SIG-M5 (cell line): ENCODE measurements at places on chromosomes 1 and 21.

- no peak for DNase-seq
These were observed 7.8 kb downstream of the PODN start for GRCh38 chr1:53069663-53070327.

GRCh38 chr1:53899708-53900107 lies 5.7 kb downstream of the DIO1 start:
- DNase-seq, result no peak

DNA sequence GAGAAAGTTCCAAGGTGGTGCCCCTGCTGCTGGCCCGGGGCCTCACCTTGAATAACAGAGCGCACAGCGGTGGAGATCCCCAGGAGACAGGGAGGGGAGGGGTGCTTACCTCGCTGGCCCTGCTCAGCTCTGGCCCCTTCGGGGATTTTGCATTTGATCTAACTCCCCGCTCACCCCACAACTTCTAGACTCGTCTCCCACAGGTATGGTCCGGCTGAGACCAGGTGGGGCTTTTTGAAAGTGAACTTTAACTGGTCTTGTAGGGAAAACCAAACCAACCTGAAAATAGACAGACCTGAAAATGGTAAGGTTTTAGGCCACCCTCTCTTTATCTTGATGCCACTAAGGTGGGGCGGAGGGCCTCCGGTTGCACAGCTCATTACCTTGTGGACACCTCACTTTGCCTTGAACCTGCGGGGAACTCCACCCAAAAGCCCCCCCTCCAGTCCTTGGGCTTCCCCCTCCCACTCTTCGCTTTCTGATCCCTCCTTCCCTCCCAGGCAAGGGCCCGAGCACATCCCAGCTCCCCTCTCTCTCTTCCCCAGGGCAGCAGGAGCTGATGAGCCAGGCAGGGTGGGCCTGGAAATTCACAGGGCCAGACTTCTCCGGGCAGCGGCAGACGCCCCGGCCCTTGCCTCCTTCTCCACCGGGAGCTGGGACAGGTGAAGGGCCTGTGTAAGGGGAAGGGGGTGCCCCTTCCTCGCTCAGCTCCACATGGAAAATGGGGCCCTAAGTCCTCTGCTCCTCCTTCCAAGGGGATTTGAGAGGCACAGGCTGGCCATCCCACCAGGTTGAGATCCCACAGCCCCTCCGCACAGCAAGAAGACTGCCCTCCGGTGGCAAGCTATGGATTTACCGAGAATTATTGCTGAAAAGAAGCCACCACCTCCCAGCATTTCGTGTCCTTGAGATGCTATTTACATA lies 16.1 kb downstream of the TNFRSF8 start:
- DNase-seq, result no peak

DNA sequence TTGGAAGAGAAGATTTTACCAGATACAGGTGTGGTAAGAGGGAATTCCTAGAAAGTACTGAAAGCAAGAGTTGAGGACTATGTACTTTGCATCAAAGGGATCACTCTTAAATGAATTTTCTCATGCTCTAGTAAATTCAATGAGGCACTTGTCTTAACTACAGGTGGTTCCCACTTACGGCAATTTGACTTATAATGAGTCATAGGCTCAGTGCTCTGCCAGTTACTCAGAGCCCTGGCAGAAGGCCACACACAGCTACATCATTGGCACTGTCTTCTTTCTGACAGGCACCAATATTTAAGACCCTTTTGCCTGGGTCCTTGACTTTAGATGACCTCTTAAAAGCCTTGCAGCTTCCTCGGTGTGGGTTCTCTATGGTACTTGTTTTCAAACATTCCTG lies 15.9 kb upstream of the ADAMTS5 start:
- DNase-seq, result no peak

DNA sequence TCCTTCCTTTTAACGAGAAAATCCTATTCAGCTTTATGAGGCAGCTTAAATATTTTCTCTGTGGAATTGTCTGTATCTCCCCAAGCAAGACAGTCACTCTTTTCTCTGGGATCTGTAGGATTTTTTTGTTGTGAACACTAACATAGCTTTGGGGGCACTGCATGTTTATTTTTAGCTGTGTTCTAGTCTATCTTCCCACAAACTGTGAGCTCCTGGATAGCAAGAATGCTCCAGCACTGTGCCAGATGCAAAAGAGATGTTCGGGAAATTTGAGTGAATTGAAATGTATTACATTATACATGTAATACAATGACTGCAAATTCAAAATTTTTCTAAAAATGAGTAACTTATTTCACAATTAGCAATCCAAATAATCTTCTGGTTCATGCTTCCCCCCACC lies 282.2 kb downstream of the PLPP3 start:
- DNase-seq, result no peak

GRCh38 chr1:154962156-154962749 lies 671 bp upstream of the PYGO2 start:
- DNase-seq, result no peak

- no peak for DNase-seq
These were observed 42.1 kb downstream of the NRIP1 start for GRCh38 chr21:15022608-15023261.

- no peak for DNase-seq
These were observed 12.3 kb downstream of the IGSF21 start for GRCh38 chr1:18119771-18120377.

DNA sequence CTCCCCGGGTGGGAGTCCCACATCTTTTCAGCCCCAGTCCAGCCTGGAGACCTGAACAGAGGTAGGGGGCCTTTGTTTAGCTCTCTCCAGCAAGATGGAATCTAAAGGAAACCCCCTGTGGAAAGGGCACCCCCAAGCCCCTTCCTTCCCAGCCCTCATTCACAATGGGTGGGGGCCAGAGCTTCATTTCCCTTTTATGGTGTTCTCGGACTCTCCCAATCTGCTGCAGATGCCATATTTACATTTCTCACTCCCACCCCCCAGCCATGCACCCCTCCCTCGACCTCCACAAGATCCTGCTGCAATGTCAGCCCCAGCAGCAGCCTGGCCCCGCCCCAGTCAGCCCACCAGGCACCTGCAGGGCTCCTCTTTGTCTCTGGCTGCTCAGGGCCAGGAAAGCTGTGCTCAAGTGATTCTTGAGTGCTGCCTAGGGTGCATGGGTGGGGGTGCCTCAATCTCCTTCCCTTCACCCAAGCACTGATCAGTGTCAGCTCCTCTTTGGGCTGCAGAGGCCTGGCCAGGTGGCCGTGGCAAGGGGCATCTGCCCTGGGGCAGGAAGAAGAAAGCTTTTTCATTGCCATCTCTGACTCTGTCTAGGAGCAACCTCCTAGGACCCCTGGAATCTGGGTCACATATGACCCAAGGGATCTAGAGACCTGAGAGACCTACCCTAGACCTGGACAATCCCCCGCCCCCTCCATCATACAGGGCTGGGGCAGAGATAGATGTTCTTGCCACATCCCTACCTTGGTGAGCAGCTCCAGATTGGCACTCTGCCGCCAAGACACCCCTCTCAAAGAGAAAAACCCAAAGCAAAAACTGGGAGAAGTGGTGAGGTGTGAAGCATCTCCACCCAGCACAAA lies 1.7 kb downstream of the KIF21B start:
- no peak for DNase-seq

- no peak for DNase-seq
These were observed 268.1 kb downstream of the GRIK1 start for GRCh38 chr21:29671728-29672127.

GRCh38 chr1:228883535-228883934 lies 148.3 kb downstream of the RHOU start:
- no peak for DNase-seq

GRCh38 chr1:233695901-233696300 lies 82.0 kb downstream of the KCNK1 start:
- DNase-seq, result no peak

GRCh38 chr1:202210385-202210784 lies 16.8 kb downstream of the LGR6 start:
- DNase-seq, result no peak

DNA sequence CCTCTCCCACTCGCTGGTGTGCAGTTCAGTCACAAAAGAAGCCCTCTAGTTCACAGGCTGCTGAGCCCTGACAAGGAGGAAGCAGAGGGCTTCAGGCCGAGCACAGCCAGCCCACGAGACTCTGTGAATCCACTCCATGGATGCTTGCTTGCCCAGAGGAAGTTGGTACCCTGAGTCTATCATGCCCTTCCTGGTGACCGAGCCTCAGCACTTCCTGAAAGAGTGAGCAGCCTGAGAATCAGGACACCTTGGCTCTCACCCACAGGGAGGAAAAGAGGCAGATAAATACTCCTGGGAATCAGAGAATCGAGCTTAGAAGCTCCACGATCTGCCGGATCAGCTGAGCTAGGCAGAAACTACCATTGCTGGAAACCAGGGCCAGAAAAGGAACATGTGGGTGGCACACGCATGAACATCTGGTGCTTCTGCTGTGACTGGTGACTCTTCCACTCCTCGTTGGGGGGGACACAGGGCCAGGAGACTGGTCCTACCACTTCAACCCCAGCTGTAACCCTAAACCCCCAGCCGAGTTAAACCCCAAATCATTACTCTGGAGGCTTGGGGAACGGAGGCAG lies 376.3 kb upstream of the CAMK1G start:
- no peak for DNase-seq

DNA sequence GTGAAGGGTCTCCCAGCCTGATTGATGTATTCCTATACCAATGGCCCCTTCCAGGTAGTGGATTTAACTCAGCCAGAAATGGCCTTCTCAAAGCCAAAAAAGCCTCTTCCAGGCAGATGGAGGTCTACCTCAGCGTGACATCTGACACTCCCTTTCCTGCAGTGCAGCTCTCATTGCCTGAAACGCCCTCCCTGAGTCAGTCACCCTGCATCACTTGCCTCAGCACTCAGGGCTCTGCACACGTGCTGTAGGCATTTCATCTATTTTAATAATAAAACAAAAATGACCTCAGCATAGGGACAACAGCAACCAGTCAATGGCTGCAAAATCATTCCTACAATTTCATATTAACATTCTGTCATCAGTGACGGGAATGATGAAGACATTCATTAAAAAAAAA lies 64.4 kb upstream of the GJA5 start:
- no peak for DNase-seq

GRCh38 chr1:216464489-216464888 lies 41.2 kb upstream of the USH2A start:
- no peak for DNase-seq

- no peak for DNase-seq
These were observed 87.5 kb downstream of the CAMTA1 start for GRCh38 chr1:6872573-6873261.

DNA sequence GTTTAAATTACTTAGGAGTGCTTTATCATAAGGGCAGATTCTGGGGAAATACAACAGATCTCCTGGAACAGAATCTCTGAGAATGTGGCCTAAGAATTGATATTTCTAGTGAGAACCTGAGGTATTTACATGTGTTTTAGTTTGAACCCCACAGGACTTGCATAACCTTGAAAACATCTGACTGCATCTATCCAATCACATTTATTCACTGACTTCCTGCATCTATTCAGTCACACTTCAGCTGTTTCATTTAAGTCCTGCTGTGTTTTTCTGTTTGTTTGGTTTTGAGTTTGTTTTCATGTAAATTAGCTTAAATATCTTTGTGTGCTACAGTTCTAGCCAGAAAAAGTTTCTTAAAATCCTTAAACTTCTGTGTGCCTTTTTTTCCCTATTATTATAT lies 1260.7 kb downstream of the PLA2G4A start:
- DNase-seq, result no peak

- DNase-seq, result no peak
These were observed 636.4 kb downstream of the SMYD3 start for GRCh38 chr1:245870698-245871097.

GRCh38 chr21:14543983-14544382 lies 2.1 kb downstream of the SAMSN1 start:
- DNase-seq, result no peak

- DNase-seq, result no peak
These were observed 30.3 kb downstream of the UBASH3A start for GRCh38 chr21:42433946-42434551.

DNA sequence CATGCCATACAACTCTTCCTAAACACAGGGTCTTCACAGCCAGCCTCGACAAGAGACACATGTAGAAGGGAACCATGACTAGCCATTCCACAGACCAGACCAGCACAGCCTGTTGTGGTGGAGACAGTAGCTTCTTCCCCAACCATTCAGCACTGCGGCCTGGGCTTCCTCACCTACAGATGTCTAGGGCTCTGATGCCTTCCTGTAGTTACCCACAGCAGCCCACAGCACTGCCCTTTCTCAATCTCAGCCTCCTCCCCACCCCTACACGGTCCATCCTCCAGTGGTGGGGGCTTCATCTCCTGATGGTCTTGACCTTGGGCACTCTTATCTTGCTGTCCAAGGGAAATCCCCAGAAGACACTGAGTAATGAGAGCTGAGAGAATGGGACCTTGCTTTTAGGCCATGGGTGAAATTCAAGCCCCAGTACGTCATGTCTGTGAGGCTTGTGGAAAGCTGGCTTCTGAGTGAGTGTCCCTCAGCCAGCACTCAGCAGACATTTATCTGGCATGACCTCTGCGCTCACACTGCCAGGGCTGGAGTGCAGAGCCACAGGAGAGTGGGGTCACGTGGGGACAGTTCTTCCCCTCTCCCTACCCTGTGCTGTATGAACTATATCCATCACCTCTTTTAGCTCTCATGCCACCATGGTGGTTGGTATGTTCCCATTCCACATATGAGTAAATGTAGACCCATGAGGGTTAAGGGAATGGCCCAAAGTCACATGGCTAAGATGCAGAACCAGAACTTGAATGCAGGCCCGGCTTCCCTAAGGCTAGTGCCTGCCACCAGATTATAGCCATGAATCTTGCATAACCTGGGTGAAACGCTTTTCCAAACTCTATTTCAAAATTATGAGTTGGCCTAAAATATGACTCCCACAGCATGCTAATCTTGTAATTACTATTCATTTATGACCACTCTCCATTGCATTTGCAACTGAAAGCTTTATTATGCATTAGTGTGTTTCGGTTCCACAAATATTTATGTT lies 104.7 kb downstream of the HIVEP3 start:
- DNase-seq, result no peak

DNA sequence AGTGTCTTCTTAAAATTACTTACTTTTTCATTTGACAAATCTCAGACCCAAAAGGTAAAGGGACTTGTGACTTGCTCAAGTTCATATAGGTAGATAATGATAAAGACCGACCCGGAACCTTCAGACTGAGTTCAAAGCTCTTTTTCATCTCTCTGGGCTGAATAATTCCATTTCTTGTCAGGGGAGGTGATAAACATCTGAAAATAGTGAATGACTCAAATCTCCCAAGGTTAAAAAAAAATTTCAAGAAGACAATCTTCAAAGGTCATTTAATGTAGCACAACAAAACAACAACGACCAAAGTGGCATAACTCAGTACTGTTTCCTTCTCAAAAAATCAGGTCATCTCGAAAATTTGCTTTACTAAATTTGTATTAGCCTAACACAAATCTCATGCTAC lies 20.6 kb downstream of the LUZP1 start:
- no peak for DNase-seq

GRCh38 chr1:201573923-201574322 lies 35.0 kb downstream of the NAV1 start:
- no peak for DNase-seq

- no peak for DNase-seq
These were observed 244.8 kb downstream of the LRRIQ3 start for GRCh38 chr1:73953186-73953585.
